Right ventricle myocardium superior (tissue), 1 donor: ENCODE measurements at places on chromosomes 16 and 17. TPM values are rescaled to one million over a fixed set of nuclear protein-coding genes. Genes with fewer than 3 reads are reported as not detected.
A peak's percentile ranks its signal among the peaks of the same experiment; 100 is the strongest.

DNA sequence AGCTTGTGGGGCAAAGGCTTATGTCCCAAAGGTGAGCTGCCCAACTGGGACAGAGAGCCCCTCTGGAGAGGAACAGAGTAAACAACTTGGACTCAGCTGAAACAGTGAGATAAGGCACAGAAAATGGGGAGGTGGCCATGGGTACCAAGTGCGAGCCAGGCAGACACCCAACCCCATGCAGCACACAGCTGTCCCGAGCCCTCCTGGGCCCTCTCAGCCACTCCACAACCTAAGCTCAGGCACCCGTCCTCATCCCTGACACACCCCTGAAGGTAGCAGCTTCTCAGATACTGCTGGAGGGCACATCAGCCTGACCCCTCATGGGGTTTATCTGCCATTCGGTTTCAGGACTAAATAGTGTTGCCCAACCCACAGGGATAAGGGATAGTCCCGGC lies 4.8 kb upstream of the GFOD2 start:
- no peak for DNase-seq

DNA sequence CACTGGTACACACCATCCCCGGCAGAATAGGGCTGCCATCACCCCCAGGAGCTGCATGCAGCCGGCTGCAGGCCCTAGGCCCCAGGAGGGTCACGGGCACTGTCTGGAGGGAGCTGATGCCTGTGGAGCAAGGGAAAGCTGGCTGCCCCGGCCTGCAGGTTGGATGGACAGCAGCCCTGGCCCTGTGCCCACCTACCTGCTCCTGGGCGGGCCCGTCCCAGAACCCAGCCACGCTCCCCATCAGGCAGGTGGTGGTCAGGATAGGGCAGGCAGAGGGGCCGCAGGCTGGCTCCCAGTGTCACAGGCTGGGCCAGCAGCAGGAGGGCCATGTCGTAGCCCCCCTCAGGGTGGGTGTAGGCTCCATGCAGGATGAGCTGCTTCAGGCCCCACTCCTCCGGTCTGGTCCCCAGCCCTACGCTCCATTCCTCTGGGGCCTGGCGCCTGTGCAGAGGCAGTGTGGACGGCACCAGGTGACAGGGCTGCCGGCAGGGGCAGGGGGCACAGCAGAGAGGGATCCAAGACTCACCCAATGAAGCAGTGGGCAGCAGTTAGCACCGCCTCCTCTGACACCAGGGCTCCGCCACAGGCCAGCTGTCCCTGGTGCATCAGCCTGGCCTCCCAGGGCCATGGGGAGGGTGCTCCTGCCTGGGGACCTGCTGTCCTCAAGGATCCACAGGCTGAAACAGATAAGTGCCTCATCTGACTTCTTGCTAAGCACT lies 4.0 kb downstream of the PRSS53 start:
- DNase-seq: no peak

DNA sequence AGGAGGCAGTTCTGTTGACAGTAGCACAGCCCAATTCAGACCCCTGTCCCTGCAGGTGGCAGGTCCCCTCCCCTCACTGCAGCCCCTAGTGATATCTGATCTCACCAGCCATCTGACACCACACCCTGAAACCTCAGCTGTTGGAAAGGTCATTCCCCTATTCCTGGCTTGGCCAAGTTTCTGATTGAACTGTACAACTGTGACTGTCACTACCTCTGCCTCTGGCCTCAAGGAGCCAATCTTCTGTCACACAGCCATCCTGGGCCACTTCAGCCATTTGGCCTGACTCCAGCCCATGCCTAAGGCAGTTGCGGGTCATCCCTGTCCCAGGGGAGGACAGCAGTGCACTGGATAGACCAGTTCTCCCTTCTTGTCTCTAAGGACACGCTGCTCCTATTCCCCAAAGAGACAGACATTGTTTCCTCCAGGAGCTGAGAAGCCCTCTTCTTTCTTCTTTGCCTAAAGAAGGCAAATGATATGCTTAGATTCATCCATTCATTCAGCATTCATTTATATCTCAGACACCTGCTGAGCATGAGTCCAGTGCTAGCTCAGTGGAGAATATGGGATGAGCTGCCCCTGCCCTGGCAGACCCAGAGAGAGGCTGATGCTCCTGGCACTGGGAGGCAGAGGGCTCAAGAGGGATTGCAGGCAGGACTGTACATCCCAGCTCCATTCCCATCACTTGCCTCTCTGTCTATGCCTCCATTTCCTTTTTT lies 4.6 kb upstream of the ALDOA start:
- peak; percentile 72 for DNase-seq

GRCh38 chr17:31147507-31148202 lies 52.9 kb downstream of the NF1 start:
- DNase-seq: no peak

DNA sequence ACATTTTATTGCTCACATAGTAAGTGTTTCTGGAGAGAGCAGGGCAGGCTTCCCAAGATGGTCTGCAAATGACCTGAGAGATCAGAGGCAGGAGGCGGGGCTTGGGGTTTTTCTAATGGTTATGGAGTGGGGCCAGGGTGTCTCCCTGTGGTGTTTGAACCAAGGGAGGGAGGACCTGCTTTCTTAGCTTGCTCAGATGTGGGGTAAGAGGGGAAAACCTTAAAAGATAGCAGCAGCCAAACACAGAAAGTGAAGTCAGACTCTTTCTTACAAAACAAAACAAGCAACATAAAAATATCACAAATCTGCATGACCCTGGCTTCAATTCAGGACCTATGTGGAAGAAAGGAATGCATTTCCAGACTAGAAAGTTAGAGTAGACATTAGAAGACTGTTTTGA lies 22.9 kb upstream of the DNAJA2 start:
- no peak for DNase-seq

GRCh38 chr17:77923776-77924513 lies 34.6 kb upstream of the TNRC6C start:
- DNase-seq: no peak

DOC2A gene
- total RNA-seq: 0.13 TPM

VTN gene
- 30.2 TPM for total RNA-seq

PRAC1 gene
- not detected for total RNA-seq

ZNF821 gene
- total RNA-seq: 1.7 TPM
